ENCODE measurements at places on chromosomes 5 and 9.

DNA sequence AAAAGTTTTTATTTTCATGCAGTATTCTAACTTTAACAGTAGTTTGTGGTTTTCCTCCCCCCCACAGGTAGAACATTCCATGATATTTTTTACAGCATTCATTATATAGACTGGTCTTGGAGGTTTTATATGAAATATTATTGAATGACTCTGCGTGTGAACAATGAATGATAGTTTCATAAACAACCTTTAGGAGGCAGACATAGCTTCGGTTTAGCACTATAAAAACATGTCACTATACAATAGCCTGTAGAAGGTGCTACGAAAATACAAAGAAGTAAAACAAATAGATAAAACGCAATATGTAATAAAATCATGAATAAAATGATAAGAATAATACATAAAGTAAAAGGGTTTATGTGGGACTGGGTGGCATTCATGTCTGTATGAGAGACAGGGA is 8.5 kb downstream of the KLF4 start:
- DNase-seq: no peak

DNA sequence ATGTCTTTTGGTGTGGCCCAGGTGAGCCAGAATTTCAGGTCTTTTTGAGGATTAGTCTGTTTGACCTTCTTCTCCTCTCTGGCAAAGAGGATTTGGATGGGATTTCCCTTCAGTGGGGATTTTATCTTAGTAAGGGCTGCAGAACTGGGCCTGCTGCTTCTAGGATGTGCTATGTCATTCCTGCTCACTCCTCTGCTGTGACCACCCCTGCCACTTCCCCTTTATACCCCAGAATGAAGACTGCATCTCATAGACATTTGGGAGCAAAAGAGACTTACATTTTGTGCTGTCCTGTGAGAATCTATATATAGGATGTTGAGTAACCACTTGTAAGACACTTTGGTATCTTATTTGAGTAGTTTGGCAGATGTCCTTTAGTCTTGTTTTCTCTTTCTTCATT is 76.2 kb downstream of the ARHGAP26 start:
- DNase-seq: no peak

GRCh38 chr5:10550222-10550995 is 13.5 kb upstream of the ANKRD33B start:
- DNase-seq: no peak

DNA sequence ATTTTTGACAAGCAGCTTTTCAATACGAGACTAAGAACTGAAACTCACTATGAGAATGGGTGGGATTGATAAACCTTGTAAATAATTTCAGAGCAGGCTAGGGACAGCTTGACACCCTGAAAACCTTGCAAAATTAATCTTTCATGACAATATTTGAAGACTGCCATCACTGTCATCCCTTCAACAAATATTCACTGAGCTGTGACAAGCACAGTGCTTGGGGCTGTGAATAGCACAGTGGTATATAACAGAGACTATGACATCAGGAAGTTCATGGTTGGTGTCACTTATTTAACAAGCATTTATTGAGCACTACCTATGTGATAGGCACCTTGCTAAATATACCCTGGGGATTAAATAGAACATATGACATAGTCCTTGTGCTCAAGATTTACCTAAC is 741.0 kb upstream of the RIOK2 start:
- no peak for DNase-seq

DNA sequence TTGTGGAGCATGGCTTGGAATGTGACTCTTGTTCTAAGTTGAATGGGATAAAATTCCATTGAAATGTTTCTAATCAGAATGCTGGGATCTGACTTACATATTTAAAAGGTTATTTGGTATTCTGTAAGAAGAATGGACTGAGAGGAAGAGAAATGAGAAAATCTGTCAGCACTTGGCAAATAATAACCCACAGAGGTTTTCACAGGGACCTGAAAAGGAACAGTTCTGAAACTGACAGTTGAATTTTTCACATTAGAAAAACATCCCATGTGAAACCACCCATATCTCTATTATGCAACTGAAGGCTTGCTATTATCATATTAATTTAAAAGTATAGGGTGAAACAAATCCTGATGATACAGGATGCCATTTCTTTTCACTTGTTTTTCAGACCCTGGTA is 302.7 kb downstream of the EPB41L4A start:
- no peak for DNase-seq

DNA sequence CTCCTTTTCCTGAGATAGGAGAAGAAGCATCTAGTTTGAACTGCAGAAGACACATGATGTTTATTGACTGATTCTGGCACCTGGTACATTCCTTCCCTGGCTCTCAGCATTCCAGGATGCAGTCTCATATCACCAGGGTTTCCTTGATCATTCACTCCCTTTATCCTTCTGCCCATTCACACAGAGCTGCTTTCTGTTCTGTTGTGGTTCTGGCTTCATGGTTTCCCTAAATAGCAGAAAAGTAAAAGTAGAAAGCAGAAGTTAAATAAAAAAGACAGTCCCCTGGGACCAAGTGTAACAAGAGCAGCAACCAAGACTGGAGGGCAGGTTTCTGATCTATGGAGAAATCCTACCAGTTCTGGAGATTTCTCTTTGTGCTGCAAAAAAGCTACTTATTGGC is 3.2 kb downstream of the IFNA8 start:
- DNase-seq: no peak

GRCh38 chr5:141799507-141800167 is 78.6 kb downstream of the PCDH1 start:
- DNase-seq: no peak

DNA sequence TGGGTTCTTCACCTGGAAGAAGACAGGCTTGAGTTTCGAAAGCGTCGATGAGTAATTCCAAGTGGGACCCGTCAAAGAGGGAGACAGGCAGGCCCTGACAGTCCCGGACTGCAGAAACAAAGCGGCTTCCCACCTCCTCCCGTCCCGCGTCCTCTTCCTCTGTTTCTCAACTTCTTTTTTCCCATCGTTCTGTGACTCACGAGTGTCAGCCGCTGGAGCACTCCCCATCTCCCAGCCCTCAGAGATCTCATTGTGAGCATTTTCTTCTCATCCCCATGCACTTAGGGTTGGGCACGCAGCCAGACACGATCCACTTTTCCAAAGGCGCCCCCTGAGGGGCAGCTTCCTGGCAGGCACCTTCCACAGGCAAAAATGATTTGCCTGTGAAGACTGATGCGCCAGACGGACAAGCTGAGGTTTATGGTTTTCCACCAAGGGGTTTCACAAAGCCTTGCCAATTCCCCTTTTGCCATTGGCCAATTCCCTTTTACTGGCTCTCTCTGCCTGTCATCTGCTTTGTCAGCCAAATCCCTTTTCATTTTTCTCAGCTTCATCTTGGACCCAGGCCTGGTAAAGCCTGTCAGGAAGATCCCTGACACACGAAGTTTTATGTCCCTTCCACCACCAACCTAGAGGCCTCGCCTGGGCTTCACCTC is 86.5 kb upstream of the ANKRD55 start:
- DNase-seq: no peak

GRCh38 chr5:181170996-181171395 is 23.6 kb downstream of the OR2V2 start:
- DNase-seq: no peak

GRCh38 chr9:106441283-106441682 is 421.7 kb upstream of the ZNF462 start:
- DNase-seq: no peak

- no peak for DNase-seq
Observed at GRCh38 chr5:132054031-132054696, 6.3 kb upstream of the IL3 start.

- DNase-seq: no peak
Observed at GRCh38 chr5:138336952-138337684, 948 bp upstream of the FAM53C start.

- DNase-seq: no peak
Observed at GRCh38 chr5:179495906-179496455, 54.4 kb upstream of the RUFY1 start.

GRCh38 chr5:6583049-6583880 is 49.6 kb downstream of the NSUN2 start:
- no peak for DNase-seq

DNA sequence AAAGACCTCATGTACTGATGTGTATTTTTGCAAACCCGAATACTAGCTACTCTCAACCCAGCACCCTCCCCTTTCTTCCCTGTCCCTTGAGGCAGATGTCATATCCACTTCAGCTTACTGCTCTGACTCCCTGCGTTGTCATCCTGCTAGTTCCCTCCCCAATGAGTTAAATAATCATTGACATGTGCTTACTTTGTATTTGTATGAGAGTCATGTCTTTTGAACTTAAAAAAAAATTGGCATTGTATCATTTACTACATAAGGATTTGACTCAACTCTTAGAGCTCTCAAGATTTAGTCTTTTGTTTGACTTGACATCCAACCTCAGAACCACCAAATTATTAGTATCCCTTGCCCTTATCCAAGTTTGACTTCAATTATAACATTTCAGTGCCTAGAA is 219.7 kb upstream of the TUT7 start:
- DNase-seq: no peak

GRCh38 chr9:22035591-22036011 is 26.5 kb upstream of the CDKN2B start:
- no peak for DNase-seq

GRCh38 chr9:112245126-112245525 is 70.0 kb upstream of the SUSD1 start:
- DNase-seq: no peak
